Amygdala (tissue), 56 donors: ENCODE measurements at places on chromosomes 12 and 14.

DNA sequence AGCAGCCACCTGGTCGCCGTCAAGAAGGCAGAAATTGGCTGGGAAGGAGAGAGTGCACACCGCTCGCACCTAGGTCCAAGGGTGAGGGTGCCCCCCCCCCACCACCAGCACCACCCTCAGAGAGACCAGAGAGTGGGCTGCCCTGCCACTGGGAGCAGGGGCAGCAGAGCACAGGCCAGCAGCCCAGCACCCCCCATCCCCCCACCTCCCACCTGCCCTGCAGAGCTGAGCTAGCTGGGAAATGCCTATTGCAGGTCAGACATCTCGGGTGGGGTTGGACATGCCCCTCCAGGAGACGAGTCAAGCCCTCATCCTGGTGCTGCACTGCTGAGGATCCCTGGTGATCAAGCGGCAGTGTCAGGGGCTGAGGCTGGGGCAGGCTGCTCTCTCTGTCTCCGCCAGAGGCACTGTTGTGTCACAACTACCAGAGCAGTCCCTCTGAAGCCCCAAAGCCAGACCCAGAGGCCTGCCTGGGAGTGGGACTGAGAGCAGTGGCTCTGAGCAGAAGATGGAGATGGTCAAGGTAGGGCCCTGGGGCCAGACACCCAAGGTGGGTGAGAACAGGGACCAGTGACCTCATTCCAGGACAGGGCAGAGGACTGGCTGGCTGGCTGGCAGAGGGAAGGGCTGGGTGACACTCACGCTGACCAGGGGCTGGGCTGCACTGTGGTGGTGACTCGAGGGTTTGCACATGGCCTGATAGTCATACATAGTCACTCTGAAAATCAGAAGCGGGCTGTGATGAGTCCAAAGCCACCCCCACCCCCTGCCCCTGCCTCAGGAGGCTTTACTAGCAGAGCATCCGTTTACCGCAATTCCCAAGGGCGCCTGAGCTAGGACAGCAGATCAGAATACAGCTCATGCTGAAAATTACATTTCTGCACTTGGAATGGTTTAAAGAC is 19.7 kb upstream of the LRTM2 start:
- DNase-seq = no peak

- DNase-seq = no peak
Observed at GRCh38 chr12:94435511-94435927, 24.1 kb downstream of the CEP83 start.

- DNase-seq = no peak
Observed at GRCh38 chr14:58560208-58560607, 77.6 kb upstream of the DACT1 start.

- DNase-seq = no peak
Observed at GRCh38 chr12:24297516-24297915, 348.0 kb upstream of the SOX5 start.

- no peak for DNase-seq
Observed at GRCh38 chr14:39050389-39050788, 52.6 kb downstream of the SEC23A start.
